ENCODE measurements at places on chromosomes 12 and 14.

GRCh38 chr14:38138473-38139138 lies 69.1 kb upstream of the SSTR1 start:
- DNase-seq, result no peak

DNA sequence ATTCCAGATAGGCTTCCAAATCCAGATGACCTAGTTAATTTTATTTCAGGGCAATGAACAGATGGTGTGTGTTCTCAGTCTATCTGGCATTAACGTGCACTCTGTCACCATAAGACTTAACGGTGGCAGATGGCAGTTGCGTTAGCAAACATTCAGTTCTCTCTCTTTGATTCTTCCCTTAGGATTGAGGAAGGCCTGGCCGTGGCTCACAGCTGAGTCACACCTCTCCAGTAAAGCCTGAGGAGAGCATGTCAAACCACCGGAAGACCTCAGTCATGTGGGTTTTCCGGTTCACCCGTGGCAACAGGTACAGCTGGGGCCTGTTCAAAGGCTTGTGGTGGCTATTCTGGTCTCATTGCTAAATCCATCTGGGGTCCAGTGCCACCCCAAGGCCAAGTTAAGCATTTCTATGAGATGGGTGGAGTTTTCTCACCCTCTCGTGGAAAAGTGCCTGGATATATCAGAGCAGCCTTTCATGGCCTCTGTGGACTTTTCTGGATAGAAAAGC lies 545.1 kb upstream of the ATP2B1 start:
- peak; percentile 39 for DNase-seq

DNA sequence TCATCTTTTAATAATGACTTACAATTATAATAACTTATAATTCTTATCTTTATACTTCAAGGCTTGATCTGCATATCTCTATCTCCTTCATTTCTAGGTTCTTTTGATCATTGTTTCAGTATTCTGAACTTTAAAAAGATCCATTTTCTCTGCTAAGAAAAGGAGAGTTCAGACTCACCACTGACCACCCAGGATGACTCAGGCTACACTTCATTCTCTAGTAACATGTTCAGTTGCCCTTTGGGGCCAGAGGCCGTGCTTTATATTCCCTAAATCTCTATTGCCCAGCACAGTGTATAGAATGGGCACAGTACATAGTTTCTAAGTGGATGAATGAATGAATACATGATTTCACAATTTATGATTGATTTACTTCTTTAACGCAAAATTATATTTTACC lies 268.7 kb downstream of the AKAP6 start:
- no peak for DNase-seq

DNA sequence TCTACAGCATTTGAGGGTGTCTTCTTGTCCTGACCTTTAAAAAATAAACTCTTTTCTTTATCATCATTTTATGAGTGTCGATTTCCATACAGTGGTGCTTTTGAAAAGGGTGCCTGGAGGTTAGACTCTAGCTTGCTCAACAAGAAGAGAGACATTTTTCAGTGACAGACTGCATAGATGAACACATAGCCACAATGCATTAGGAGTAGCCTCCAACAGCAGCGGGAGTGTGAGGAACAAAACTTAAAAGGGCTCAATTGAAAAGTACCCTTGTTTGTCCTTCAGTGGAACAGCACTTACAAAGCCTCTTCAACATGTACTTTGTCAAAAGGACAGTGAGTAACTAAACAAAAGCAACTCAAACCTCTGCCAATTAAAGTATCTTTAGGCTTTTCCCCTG lies 119.3 kb downstream of the SOX5 start:
- no peak for DNase-seq

- no peak for DNase-seq
Observed at GRCh38 chr14:93318927-93319326, 13.9 kb downstream of the BTBD7 start.

GRCh38 chr12:26017484-26018211 lies 59.2 kb downstream of the RASSF8 start:
- DNase-seq, result no peak

DNA sequence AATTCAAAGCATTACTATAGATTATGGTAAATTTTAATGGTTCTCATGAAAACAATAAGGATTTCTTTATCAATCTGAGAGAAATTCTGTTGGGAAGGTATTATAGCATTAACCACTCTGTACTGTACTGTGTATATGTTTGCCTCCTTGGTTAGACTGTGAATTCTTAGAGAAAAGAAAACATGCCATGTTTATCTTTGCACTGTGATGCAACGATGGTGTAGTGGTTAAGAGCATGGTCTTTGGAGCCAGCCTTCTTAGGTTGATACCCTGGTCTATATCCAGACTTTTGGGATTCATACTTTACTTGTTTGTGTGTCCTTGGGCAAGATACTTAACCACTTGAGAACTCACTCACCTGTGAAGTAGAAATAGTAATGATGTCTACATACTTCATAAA lies 32.2 kb upstream of the NUBPL start:
- DNase-seq, result no peak

DNA sequence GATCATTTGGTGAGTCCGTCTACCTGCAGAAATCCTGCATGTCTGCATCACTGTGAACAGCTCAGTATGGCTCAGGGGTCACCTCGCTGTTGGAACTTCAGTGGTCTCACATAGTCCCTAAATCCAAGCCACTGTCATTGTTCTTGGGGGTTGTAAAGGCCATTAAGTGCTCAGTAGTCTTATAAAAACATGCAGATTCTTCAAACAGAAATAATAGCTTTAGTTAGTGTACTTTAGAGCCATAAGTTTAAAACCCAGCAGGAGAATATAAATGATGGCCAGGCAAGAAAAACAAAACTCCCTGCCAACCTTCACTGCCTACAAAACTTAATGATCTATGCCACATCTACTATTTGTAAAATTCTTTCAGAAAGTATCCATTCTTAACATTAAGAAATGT lies 396.3 kb downstream of the SYT1 start:
- no peak for DNase-seq

DNA sequence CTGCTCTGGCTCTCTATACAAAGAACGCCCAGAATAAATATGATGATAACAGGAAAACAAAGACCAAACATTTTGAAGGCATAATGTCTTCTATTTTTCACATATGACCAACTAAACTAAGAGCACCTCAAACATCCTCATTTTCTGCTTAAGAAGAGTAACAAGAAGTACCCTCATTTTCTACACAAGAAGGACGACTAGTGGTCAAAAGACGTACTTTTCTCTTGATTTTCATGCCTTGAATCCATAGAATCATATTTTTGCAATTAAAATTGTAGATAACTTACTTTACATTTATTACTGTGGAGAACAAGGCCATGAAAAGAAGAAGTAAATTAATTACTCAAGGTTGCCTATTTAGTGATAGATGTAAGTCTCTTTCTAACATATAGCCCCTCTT lies 358.6 kb downstream of the DUSP6 start:
- DNase-seq, result no peak

Data from CD4-positive, alpha-beta T cell treated with Interleukin-4 for 4 hours (primary cell).